NCI-H2107 (cell line): ENCODE measurements at places on chromosomes 11 and 22.
A peak's percentile ranks its signal among the peaks of the same experiment; 100 is the strongest.

- DNase-seq: no peak
Observed at GRCh38 chr11:576811-577610, 741 bp downstream of the PHRF1 start.

DNA sequence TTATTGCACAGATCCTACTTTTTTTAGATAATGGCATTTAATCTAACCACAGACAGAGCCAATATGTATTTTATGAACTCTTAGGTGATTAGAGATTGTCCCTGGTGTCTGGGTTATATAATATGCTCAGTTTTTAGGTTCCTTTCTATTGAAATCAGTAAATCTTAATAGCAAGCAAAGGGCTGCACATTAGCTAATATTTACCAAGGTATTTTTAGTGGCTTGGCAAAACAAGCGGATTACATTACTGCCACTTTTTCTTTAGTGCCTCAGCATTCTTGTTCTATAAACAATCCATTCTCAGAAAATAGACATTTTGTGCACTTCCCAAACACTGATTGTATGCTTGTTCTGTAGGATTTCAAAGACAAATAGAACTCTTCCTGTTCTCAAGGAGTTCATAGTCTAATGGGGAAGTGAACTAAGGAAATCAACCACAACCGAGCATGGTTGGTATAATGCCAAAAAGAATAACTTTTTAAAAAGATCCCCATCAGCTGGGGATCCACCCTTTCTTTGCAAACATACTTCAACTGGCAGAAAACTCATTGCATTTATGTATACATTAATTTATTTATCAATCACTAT lies 23.8 kb downstream of the KCNJ1 start:
- no peak for DNase-seq

DNA sequence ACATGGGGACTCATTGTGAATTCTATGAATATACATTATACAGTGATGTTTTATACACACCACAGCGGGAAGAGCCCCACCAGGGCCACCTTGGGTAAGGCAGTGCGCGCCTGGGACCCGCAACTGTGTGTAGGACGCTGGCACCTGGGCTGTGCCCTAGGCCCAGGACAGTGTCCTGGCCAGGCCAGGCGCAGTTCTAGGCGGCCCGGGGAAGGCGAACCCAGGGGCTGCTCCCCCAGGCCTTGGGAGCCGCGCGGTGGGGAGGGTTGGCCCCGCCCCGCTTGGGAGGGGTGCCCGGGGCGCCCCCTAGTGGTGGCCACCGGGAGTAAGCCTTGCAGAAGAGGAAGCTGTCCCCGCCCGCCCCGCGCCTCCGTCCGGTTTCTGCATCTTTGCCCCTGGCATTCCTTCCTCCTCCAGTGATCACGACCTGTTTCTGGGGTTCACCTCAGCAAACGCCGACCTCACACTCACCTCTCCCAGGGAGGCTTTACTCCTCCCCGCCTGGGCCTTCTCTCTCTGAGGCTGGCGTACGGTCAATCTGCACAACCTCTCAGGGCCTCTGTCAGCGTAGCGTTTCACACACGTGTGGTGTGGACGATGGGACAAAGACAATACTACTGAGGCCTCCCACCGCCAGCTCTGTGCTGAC lies 9.5 kb upstream of the EHD1 start:
- peak; percentile 21 for DNase-seq

GRCh38 chr11:34788642-34789041 lies 127.5 kb downstream of the APIP start:
- DNase-seq: no peak

- DNase-seq: no peak
Observed at GRCh38 chr22:44074337-44074984, 50.4 kb downstream of the PARVB start.

GRCh38 chr22:41009222-41009948 lies 58.2 kb downstream of the RBX1 start:
- DNase-seq: no peak

- no peak for DNase-seq
Observed at GRCh38 chr11:115924744-115925567, 420.7 kb upstream of the CADM1 start.

DNA sequence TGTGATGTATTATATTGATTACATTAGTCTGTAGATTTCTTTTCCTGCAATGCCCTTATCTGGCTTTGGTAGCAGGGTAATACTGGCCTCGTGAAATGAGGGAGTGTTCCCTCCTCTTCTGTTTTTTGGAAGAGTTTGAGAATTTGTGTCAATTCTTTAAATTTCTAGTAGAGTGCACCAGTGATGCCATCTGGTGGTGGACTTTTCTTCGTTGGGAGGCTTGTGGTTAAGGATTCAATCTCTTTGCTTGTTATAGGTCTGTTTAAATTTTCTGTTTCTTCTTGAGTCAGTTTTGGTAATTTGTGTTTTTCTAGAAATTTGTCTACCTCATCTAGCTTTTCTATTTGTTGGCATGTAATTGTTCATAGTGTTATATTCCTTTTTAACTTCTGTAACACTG lies 18.9 kb downstream of the SHANK3 start:
- no peak for DNase-seq

DNA sequence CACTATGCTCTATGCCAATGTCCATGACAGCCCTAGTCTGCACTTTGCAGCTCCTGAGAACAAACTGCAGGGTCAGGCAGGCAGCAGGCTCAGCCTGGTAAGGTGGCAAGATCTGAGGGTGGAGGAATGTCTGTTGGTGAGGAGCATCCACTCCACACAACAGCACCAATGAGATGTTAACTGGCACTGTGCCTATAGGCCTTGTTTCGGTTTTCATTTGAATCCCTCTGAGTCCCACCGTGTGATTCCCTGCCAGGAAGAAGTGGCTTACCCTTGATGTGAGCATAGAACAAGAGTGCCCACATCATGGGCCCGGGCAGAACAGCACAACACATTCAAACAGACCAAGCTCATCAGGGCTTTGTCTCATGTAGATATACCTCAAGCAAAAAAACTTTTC lies 44.1 kb upstream of the CHRM4 start:
- no peak for DNase-seq

DNA sequence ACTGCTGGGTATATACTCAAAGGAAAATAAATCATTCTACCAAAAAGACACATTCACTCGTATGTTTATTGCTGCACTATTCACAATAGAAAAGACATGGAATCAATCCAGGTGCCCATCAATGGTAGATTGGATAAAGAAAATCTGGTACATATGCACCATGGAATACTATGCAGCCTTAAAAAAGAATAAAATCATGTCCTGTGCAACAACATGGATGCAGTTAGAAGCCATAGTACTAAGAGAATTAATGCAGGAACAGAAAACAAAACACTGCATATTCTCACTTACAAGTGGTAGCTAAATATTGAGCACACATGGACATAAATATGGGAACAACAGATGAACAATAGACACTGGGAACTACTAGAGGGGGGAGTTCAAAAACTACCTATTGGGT lies 96.3 kb downstream of the FAM76B start:
- DNase-seq: no peak

DNA sequence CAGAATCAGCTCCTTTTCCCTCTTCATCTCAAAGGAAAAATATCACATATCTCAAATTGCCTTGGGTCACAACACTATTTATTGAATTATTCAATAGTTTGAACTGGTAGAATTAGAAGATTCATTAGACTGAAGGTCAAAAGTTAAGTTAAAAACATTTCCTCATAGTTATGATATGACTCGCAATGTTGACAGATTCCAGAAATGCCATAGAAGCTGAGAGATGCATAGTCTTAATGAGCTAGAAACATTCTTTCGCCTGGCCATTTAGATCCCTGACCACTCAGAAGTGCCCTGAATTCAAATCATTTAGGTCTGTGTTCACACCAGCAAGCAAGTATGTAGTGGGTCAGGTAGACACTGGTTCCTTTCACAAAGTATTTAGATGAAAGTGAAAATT lies 44.4 kb downstream of the FAT3 start:
- DNase-seq: no peak

GRCh38 chr22:26442086-26442756 lies 13.2 kb downstream of the ASPHD2 start:
- no peak for DNase-seq

- DNase-seq: no peak
Observed at GRCh38 chr11:8331767-8332166, 68.1 kb upstream of the LMO1 start.

DNA sequence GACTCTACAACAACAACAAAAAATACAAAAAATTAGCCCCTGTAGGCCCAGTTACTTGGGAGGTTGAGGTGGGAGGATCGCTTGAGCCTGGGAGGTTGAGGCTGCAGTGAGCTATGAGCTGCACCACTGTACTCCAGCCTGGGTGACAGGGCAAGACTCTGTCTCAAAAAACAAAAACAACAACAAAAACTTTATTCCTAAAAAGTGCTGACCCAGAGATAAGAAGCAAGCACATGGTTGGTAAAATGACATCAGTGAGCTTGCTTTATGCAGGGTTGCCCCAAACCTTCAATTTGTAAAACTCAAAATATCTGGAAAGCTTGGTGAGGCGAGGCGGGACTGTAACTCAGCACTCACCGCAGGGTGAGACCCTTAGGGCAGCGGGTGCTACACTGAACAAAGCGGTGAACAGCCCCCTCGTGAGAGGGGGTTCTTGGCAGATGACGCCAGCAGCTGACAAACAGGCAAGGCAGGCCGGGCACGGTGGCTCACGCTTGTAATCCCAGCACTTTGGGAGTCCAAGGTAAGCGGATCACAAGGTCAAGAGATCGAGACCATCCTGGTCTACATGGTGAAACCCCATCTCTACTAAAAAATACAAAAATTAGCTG lies 3.5 kb upstream of the TCIRG1 start:
- no peak for DNase-seq

GRCh38 chr11:114296605-114297372 lies 590 bp downstream of the NNMT start:
- no peak for DNase-seq

GRCh38 chr11:20583201-20583600 lies 16.2 kb upstream of the SLC6A5 start:
- no peak for DNase-seq

DNA sequence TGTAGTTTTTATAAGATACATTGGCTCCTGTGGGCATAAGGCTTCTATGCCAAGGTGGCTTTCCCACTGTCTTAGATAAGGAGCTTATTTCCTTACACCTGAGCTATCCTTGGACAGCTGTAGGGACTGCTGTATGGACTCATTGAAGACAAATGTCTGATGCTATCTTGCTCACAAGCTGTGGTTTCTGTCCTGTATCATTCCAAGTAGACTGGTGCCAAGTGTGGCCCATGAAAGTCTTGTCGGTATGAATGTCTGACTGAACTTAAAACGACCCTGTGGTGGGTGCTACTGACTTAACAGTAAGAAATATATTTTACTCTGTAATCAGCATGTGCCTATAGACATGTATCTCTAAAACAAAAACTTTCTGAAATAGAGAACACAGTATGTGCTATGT lies 45.0 kb downstream of the LARGE2 start:
- no peak for DNase-seq

DNA sequence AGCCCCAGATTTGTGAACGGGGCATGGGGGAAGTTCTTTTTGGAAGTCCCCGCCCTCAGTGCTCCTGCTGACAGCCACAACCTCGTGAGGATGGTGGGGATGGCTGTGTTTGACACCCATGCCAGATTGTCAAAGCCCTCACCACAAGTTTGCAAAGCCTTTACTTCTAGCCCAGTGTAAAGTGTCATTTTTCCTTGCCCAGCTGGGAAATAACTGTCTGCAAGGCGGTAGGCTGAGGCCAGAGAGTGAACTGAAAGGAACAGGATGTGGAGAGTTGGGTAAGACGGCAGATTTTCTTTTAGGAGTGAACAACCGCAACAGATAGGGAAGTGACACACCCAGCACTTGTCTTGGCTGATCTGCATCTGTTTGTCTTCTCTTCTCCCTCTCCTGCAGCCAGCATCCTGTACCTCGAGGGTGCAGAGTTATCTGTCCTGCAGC lies 13.6 kb downstream of the IL17RA start:
- DNase-seq: no peak

DNA sequence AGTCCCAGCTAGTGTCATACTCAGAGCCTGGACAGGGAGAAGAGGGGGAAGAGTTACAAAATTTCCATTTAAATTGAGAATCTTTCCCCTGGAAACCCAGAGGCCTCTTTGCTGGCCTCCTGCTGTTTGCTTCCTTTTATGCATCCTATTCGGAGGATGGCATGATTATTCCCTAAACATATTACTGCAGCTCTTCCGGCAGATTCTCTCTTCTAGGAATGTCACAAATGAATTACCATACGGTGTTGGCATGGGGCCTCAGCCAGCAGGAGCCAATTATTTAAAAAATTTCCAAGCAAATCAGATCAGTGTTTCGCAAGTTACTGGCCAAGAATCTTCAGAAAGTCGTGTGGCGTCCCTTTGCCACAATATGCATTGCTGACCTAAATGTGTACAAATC lies 326.7 kb upstream of the NCAM1 start:
- no peak for DNase-seq

GRCh38 chr11:64914123-64914522 lies 2.9 kb downstream of the ATG2A start:
- DNase-seq: no peak

DNA sequence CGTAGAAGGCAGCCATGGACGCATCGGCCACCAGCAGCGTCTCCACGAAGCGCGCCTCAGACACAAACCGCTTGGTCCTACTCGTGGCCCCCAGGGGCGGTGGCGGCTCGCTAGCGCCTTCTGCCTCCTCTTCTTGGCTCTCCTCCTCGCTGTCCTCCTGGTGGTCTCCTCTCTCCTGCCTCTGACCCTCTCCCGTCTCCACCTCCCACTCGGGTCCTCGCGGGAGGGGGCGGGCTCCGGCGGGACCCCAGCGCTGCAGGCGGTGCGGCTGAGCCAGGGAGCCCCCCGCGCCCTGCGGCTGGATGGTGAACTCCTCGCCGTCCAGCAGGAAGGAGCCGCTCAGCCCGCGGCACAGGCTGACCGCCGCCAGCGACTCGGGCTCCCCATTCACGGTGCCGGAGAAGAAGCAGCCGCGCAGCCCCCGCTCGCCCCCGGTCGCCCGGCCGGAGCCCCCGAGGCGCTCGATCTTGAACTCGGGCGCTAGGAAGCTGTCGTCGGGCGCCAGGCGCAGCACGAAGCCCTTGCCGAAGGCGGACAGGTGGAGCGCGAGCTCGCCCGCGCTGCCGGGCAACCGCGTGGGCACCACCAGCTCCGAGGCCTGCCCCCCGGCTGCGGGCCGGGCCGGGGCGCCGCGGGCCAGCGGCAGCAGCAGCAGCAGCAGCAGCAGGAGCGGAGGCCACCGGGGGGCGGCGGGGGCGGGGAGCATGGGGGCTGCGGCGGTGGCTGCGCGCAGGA lies 661 bp downstream of the ADAMTS8 start:
- no peak for DNase-seq

- DNase-seq: no peak
Observed at GRCh38 chr11:61315260-61315659, 17.6 kb downstream of the DDB1 start.

- no peak for DNase-seq
Observed at GRCh38 chr11:101008961-101009689, 120.5 kb downstream of the PGR start.

GRCh38 chr11:116168459-116168787 lies 604.4 kb downstream of the BUD13 start:
- no peak for DNase-seq

DNA sequence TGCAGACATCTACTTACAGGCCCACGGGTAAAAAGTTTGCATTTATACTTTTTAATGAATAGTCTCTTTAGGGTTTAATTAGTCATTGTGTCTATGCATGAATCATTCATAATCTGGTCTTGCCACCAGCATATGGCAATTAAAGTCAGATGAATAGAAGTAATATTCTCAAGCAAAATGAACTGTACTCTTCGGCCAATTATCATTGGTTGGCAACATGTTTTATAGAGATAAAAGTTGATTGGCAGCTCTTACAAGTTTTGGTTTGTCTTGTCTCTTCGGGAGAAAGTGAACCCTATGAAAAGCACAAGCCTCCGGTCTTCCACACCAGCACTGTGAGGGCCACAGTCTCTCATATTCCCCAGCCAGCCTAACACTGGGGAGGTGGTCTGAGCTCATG lies 97.8 kb downstream of the OSBP2 start:
- no peak for DNase-seq
